Stimulated activated CD4-positive, alpha-beta T cell treated with anti-CD3 and anti-CD28 coated beads, Interleukin-15, amount 100 ng/mL, for 1 hour (primary cell): ENCODE measurements at places on chromosomes 11 and 22.
A peak's percentile ranks its signal among the peaks of the same experiment; 100 is the strongest.

DNA sequence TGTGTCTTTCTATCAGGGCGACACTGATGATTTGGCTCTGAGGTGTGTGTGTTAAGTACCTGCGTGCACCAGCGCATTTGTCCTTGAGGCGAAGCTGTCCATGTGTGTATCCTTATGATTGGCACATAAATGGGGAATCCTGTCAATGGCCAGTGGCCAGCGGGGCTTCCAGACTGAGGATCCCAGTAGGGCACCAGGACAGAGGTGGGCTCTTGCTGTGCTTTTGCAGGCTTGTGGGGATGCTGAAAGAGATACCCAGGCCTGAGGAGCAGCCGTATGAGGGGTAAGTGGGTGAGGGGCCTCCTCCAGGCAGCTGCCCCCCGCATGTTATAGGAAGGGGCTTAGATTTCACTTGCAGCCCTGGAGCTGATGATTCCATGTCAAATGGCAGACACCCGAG lies 156.8 kb downstream of the ST3GAL4 start:
- DNase-seq = no peak

GRCh38 chr22:46153930-46154329 lies 3.6 kb downstream of the PPARA start:
- DNase-seq = no peak

GRCh38 chr11:68287419-68287818 lies 15.6 kb upstream of the C11orf24 start:
- no peak for DNase-seq

- no peak for DNase-seq
Observed at GRCh38 chr11:2928605-2929530, at the start of gene PHLDA2. PHLDA2 (minus strand) TSS chr11:2929420; CDS start chr11:2929364, 56 bp downstream.

DNA sequence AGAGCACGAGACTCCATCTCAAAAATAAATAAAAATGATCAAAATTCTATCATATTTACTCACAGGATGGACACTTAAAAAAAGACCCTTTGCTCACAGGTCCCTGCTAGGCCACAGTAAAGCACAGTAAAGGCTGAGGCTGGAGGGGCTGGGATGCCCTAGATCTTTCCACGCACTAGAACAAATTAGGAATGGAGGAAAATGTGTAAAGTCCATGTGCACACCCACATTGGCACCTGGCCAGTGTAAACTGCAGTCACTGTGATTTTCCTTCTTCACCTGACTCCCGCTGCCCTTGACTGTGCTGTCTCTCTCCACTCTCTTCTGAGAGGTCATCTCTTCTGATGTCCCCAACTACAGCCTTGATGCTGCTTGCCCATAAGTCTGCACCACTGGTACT lies 195.5 kb downstream of the EFCAB6 start:
- DNase-seq = no peak

- no peak for DNase-seq
Observed at GRCh38 chr11:16364254-16364653, 7.9 kb upstream of the SOX6 start.

- no peak for DNase-seq
Observed at GRCh38 chr11:999009-999408, 37.5 kb downstream of the MUC6 start.

DNA sequence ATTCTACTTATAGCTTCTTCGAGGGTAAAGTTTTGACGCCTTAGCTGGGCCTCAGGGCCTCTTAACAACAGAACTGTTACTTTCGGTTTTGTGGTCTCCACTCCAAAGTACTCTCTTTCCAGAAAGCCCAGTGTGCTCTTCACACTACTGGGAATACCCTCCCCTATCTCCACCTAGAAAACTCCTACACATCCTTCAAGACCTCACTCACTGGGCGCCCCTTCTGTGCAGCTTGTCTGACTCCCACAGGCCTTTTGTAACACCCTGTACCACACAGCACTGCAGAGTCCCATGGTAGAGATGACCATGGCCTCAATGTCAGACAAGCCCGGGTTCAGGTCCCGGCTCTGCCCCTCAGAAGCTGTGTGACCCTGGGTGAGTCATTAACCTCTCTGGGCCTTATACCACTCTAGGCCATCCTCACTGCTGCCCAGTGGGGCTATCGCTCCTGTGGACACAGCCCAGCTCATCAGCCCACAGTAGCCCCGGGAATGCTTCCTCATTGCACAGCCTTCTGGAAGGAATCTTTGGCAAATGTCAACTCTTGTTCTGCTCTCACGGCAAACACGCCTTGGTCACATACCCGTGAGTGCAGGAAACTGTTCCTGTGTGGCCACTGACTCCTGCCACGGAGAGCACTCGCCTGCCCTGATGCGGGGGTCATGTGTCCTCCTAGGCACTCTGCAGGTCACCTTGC lies 51.4 kb downstream of the SHISAL1 start:
- no peak for DNase-seq

DNA sequence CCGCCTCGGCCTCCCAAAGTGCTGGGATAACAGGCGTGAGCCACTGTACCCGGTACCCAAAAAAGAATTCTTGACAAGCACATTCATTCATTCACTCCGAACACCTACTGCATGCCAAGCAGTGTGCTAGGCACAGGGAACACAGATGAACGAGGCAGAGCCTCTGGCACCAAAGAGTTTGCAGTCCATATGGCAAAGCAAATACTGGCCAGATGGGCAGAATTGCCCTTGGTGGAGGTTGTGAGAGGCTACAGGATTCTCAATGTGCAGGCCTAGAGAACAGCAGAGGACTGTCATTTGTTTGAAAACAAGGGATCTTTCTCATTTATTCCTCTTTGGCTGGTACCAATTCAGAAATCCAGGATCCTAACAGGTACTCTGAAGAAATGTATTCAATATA lies 27.5 kb upstream of the MTCH2 start:
- DNase-seq = no peak

GRCh38 chr11:73229321-73229895 lies 11.3 kb downstream of the P2RY2 start:
- DNase-seq = no peak

- DNase-seq = no peak
Observed at GRCh38 chr11:36803084-36803483, 205.0 kb upstream of the RAG2 start.

- DNase-seq = no peak
Observed at GRCh38 chr11:119530509-119530908, 107.5 kb upstream of the THY1 start.

DNA sequence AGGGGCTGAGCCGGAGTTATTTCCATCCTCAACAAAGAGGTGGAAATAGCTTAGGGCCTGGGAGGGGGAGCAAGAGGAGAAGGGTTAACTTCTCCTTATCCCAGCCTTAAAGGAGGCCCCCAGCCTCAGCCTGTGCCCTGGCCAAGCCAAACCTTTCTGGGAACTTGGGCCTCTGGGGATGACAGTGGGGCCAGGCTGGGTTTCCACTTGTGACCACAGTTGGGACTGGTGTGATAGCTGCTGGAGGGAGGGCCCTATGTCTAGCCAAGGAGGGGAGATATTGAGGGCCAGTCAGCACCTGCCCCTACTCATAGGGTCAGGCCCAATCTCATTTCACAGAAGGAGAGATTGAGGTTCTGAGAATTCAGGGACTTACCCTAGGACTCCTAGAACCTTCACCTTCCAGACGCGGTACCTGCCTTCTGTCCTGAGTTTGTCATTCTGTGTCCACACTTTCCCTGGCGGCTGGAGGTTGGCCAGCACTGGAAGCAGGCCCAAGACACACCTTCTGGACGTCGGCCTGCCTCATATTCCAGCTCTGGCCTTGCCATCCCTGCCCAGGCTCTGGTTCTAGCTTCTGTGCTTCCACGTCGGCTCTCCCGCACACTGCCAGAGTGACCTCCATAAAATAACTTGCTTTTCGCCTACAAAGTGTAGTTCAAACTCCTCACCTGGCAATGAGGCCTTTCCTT lies 3.1 kb downstream of the RELT start:
- DNase-seq = no peak

DNA sequence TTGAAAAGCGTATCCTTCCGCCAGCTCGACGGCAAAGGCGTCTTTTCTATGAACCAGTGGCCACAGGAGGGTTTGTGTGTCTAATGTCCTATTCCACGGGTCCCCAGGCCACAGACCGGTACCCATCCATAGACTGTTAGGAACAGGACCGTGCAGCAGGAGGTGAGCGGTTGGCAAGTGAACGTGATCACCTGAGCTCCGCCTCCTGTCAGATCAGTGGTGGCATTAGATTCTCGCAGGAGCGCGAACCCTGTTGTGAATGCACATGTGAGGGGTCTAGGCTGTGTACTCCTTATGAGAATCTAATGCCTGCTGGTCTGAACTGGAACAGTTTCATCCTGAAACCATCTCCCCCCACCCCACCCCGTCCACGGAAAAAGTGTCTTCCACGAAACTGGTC lies 62.7 kb upstream of the KCNQ1OT1 start:
- no peak for DNase-seq

GRCh38 chr11:96658436-96658835 lies 268.6 kb downstream of the JRKL start:
- DNase-seq = no peak

DNA sequence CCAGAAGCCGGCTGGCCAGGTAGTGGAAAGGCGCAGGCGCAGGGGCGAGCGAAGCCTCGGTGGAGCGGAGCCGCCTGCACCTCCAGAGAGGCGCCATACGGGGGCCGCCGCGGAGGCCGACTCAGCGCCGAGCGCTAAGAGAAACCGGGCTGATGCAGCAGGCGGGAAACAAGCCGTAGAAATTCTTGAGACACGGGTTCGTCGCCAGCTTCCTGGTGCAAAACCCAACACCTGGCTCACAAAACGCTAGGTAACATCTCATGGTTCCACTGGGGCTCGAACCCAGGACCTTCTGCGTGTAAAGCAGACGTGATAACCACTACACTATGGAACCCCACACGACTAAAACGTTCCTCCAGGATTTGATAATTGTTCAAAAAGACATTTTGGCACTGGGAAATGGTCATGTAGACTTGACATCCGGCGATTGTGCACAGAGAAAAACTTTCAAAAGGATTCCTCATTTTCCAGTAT lies 39.1 kb downstream of the OR4D9 start:
- DNase-seq = peak; percentile 81

DNA sequence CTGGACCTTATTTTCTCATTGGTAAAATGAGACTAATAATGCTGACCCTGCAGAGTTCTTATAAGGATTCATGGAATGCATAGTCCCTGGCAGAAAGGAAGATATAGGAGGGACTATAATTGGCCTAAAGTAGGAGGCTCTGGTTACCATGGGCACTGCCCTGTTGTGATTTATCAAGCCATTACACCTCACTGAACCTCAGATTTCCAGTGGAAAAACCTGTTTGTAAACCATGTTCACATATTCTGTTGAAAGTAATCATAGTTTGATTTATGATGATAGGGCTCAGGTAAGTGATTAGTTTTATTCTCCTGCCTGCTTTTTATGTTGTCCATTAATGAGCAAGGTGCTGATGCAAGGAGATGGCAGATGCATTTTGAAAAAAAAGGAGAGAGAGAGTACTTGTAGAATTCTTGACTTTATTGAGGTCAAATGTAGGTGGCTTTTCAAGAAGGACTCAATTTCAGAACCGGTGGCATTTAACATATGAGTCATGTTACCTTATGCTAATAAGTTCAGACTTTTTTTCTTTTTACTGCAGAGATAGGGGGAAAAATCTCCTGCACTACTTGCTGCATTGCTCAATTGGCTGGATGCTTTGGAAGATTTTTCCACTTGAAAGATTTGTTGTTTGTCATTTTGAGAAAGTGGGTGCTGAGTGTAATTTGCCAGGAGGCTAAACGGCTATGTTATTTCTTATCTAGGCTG lies 14.6 kb downstream of the NF2 start:
- no peak for DNase-seq

GRCh38 chr11:41926339-41926738 lies 466.9 kb upstream of the LRRC4C start:
- DNase-seq = no peak

- no peak for DNase-seq
Observed at GRCh38 chr11:31301549-31302510, 67.7 kb downstream of the DCDC1 start.

DNA sequence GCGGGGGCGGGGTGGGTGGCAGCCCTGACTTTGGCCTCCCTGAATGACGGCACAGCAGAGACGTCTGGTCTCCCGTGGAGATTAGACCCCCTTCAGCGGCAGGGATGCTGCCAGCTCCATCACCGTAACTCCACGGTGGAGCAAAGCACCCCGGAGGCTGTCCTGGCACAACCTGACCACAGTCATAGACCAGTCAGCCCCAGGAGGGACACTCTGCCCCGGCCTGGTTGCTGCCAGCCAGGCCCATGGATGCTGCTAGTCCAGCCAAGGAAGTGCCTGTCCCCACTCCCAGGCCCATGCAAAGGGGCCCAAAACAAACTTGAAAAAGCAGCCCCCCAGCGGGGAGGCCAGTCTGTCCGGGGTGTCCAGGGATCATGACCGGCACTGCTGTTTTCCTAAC lies 11.5 kb upstream of the ANO1 start:
- DNase-seq = no peak

DNA sequence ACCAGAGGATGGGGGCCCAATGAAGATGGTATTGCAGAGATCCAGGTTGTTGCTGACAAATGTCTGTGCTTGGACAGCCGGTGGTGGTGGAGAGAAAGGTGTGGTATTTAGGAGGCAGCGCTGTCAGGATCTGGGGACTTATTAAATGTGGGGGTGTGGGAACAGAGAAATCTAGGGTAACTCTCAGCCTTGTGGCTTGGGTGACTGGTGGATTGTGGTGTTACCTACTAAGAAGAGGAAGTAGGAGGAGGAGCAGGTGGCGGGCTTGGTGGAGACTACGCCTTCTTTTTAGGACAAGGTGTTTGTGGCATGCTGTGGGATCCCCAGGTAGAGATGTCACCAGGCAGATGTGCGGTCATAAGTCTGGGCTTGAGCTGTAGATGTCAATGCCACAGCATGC lies 144.0 kb downstream of the GRIK4 start:
- no peak for DNase-seq

DNA sequence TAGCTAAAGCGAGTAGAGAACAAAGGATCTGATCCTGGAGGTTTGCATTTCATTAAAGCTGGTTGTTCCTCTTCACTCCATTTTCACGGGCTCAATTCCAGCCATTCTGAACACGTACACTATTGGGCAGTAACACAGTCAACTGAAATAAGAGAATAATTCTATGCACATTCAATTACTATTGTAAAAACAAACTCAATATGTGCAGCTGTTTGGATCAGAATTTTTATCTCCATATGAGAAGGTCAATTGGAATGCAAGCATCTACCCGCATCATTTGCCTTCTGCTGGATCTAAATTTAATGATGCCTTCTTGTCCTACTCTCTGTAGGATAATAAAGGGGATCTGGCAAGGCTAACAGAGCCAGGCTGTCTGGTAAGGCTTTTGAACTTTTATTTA lies 562.8 kb upstream of the CCDC179 start:
- DNase-seq = no peak
